ENCODE measurements at places on chromosomes 2 and 18.

DNA sequence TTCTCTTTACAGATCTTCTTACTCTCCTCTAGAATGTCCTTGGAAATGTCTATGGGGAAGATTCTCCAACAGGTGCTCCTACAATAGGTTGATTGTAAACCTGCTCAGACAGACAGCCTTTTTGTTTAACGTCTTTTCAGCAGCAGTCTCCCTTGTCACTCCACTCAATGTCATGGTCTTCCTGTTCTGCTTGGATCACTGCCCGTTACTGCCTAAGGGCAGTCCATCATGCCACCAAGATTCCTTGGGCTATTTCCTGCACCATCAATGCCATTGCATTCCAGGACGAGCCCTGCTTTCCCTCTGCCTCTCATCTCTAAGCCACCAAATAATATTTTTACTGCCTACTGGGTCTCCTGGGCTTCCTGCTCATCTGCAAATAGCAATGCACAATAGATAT lies 97.4 kb upstream of the GALNT5 start:
- DNase-seq: no peak

DNA sequence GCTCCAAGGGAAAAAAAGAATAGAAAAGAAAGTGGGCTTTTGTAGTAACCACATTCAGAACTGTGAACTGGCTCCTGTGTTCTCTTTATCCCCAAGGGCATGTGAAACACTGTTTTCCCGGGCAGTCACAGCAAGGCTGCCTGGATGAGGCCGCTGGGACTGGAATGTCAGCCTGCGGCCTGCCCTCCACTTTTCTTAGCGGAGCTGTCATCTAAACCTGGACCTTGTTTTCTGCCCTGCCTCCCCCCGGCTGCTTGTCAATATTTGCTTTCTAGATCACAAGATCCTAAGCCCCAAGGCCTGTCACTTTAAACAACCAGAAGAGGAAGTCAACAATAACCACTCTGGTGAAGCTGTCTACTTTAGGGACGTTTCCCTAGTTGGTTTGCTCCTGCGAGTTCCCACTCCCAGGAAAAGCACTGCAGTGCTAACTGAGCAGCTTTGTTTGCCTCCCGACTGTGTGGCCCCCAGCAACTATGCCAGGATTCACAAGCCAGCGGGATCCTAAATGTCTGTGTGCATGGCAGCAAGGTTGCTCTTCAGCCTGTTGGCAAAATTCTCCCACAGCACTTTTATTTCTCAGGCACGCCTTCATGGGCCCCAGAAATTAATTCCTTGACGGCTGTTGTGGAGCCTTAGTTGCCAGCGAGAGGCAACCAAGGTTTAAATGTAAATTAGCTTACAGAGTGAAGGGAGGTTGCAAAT lies 30.6 kb downstream of the SOWAHC start:
- no peak for DNase-seq

GRCh38 chr2:68936427-68936826 lies 16.3 kb downstream of the GKN2 start:
- no peak for DNase-seq

GRCh38 chr2:233386382-233387041 lies 32.2 kb downstream of the DGKD start:
- no peak for DNase-seq

- DNase-seq: no peak
Measured at GRCh38 chr18:70491734-70492348, 203.0 kb downstream of the SOCS6 start.

- DNase-seq: no peak
Measured at GRCh38 chr2:54918647-54919280, 131.5 kb downstream of the RTN4 start.

DNA sequence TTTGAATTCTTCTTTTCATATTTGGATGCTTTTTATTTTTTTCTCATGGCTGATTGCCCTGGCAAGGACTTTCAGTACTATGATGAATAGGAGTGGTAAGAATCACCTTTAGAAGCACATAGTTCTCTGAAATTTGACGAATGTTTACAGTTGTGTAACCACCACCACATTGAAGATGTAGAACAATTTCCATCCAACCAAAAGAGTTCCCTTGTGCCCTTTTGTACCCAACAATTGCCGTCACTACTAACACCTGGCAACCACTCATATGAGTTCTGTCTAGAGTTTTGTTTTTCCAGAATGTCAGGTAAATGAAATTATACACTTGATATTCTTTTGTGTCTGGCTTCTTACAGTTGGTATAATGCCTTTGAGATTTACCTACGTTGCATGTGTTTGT lies 28.7 kb upstream of the SLC16A14 start:
- no peak for DNase-seq

DNA sequence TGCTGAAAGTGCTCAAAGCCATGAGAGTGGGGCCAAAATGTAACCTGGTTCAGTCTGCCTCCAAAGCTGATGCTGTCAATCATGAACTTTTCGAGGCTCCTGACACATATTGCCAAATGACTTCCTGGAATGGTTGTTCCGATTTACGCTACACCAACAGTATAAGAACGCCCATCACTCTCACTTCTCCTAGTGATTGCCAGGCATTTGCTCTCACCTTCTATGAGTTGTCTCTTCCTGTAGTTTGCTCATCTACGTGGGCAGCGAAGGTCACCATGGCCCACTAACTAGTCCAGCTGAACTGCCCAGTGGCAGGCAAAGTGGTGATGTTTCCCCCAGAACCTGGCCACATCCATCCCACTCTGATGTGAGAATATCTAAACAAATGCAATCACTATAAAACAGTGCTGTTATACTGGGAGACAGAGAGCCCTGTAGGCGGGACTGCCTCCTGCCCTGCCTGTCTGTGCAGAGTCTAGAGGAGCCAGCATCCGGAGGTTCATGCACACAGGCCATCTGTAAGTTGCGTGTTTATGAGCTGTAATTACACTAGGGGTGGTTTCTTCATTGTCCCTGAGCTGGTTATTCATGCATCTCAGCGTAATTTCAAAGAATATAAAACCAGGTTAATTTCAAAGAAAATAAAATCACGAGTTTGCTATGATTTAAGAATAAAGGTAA lies 8.8 kb upstream of the CABLES1 start:
- no peak for DNase-seq

- DNase-seq: no peak
Measured at GRCh38 chr18:29154758-29155725, 978.1 kb upstream of the CDH2 start.

DNA sequence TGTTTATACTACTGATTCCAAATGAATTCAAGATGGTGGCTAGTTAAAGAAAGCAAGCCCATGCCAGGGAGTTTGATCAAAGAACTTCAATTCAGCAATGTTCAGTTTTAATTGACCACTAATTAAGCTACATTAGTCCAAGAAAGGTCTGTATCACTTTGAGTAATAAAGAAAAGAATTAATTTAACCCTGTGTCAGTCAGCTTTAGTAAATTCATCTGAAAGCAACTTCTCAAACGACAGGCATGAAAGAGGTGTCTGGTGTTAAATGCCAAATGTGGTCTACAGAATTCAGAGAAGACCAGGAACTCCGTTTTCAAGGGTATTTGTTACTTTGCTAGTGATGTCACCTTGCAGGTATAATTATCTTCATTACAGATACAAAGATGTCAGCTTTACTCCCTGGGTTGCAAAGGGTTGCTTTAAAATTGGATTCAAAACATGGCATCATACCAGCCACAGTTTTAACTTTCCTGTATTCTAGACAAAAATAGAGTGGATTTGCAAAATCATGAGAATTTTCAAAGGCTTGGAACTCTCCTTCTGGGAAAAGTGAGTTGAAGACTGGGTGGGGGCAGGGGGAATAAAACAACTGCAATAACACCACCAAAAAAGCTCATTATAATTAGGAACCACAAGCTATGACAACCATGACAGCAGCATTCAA lies 281.5 kb downstream of the TCF4 start:
- DNase-seq: no peak

DNA sequence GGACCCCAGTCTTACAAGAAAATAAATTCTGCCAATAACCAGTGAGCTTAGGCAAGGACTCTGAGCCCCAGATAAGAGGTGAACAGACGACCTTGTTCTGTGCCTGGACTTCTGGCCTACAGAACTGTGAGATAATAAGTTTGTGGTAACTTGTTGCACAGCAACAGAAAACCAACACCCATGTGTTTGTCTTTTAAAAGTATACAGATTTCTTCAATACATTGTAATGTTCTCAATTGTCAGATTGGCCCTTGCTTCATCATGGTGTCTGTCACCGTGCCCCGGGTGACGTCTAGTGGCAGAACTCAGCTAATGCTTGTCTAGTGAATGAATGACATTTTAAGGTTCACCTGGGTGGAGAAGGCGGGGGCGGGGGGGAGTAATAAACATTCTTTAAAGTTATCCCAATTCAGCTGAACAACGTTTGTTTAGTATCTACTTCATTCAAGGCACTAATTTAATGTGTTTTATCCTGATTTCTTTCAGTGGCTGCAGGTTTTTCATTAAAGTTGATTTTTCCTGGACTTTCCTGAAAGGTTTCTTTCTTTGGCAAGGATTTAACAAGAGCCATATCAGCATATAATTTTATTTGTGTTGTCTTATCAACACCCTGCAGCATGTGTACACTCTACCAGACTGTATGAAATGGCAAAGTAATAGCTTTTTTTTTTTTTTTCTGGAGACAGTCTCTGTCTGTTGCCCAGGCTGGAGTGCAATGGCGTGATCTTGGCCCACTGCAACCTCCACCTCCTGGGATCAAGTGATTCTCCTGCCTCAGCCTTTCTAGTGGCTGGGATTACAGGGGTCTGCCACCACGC lies 123.8 kb upstream of the DLX2 start:
- DNase-seq: no peak

DNA sequence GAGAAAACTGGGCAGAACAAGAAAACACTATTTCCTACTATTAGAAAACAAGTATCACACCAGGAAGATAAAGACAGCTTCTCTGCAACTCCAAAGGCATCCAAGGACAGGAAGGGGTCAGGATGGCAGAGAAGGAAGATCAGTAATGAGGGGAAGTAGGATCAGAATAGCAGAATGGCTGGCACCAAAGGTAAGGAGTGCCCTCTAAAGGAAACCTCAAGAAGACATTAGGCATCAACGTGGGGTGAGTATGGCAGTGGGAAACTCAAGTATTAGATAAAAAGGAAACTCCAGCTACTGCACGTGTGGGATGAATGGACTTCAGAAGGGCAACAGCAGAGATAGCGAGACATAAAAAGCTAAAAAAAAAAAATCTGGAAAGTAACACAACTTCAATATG lies 25.9 kb downstream of the HDLBP start:
- no peak for DNase-seq

DNA sequence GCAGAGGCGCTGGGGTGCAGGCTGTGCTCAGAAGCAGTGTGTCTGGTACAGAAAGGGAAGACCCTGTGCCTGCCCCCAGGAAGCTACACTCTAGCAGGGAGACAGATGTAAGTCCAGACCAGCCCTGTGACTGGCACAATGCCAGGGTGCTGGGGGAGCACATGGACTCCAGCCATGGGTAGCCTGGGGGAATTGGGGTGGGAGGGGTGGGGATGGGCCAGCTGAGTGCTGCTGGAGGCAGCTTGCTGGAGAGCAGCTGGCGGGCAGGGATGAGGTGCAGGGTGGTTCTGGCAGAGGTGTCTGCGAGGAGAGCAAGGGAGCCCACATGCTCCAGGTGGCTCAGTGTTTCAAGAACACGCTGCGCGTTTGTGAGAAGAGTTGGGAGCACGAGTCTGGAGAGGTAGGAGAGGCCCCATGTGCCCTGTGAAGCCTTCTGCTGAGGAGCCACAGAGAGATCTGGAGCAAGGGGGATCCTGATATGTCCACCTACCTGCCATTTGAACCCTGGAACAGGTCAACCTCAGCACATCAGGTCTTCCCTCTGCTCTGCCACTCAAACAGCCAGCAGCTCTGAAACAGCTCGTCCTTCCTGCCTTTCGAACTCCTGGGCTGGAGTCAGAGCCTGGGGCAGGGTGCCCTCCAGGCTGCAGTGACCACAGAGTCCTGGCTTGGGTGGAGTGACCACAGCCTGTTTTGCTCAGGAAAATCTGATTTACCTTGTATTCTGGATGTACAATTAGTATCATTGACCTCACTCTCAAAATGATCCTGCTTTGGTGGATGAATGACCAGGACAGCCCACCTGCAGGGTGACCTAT lies 15.1 kb downstream of the ALLC start:
- no peak for DNase-seq

- no peak for DNase-seq
Measured at GRCh38 chr2:40370007-40370395, 81.9 kb downstream of the SLC8A1 start.

- DNase-seq: no peak
Measured at GRCh38 chr2:71629771-71630453, 176.6 kb downstream of the DYSF start.

GRCh38 chr2:121524685-121525425 lies 5.8 kb upstream of the RNU4ATAC start:
- no peak for DNase-seq

DNA sequence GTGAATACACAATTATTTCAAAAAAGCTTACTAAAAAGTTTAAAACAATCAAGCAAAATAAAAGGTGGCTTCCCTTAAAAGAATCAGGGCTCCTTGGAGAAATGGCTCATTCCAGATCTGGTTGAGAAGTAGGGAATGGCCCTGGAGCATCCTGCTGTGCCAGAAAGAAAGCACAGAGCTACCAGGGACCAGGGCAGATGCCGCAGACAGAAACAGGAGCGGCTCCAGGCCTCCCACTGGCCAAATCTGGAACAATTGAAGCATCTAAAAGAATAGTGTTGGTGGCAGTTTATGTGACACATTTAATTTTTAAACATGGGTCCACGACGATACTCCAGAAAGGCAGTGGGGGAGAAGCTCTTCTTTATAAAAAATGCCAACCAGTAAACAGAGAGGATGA lies 75.5 kb downstream of the GBX2 start:
- no peak for DNase-seq

DNA sequence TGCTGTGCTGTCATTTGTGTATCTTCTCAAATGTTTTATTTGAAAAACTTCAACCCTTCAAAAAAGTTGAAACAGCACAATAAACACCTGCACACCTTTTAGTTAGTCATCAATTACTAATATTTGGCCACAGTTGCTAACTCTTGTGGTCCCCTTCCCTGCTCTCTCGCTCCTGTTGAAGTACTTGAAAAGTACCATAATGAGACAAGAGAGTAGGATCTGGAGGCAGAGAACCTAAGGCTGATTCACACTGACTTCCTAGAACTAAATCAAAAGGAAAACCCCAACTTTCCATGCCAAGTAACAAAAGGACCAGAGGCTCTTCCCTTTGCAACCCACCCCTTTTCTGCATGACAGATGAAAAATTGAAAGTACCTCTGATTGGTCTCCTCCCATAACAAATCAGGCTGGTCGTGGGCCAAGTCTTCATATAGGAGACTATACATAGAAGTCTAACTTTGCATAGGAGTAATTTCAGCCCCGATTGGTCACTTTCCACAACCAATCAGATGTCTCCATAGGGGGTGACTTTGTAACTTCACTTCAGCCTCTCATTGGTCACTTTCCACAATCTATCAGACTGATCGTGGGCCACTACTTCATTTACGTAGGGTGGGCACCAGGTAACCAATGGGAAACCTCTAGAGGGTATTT lies 179.7 kb downstream of the EPHA4 start:
- DNase-seq: no peak

Measured in GM12892 (cell line).